ENCODE measurements at places on chromosomes 1 and 21. TPM values are rescaled to one million over a fixed set of nuclear protein-coding genes. Genes with fewer than 3 reads are reported as not detected.

FAM72B gene
- 6.4 TPM for total RNA-seq

PMF1 gene
- 60.2 TPM for total RNA-seq

SFT2D2 gene
- total RNA-seq: 14.6 TPM

WDR64 gene
- not detected for total RNA-seq

NR0B2 gene
- not detected for total RNA-seq

MYCL gene
- total RNA-seq: 1.3 TPM

Measured in A549 treated with CpdA at 1 μM for 4 hours (cell line).